ENCODE measurements at places on chromosomes 1 and 21.

DNA sequence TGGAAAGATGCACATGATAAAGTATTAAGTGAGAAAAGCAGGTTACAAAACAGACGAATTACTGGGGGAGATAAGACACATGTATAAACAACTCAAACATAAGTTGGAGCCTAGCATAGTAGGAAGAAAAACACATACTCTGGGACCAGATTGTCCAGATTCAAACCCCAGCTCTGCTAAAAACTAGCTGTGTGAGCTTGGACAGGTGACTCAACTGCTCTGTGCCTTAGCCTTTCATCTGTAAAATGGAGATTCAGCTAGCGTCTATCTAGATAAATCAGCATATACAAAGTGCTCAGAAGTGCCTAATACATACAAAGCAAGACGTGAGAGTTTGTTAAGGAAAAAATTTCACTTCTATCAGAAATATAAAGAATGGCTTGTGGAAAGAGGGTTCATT is 254.0 kb upstream of the POU3F1 start:
- DNase-seq = no peak

GRCh38 chr1:6262555-6263420 is 1.9 kb upstream of the GPR153 start:
- DNase-seq = no peak

DNA sequence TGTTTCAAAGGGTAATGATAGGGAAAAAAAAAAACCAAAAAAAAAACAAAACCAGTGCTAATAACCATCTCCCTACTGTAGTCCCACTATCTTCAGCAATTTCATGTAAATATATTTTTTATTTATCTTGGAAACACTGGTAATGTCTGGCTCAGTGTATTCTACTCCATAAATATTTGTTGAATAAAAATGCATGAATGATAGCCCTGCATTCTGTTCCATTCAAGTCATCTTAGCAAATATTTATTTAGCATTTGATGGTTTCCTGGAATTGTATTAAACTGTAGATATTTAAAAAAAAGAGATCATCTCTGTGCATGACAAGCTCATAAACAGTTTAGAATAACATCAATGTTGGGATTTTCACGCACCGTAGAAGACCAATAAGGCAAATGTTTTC is 24.2 kb downstream of the IL23R start:
- no peak for DNase-seq

DNA sequence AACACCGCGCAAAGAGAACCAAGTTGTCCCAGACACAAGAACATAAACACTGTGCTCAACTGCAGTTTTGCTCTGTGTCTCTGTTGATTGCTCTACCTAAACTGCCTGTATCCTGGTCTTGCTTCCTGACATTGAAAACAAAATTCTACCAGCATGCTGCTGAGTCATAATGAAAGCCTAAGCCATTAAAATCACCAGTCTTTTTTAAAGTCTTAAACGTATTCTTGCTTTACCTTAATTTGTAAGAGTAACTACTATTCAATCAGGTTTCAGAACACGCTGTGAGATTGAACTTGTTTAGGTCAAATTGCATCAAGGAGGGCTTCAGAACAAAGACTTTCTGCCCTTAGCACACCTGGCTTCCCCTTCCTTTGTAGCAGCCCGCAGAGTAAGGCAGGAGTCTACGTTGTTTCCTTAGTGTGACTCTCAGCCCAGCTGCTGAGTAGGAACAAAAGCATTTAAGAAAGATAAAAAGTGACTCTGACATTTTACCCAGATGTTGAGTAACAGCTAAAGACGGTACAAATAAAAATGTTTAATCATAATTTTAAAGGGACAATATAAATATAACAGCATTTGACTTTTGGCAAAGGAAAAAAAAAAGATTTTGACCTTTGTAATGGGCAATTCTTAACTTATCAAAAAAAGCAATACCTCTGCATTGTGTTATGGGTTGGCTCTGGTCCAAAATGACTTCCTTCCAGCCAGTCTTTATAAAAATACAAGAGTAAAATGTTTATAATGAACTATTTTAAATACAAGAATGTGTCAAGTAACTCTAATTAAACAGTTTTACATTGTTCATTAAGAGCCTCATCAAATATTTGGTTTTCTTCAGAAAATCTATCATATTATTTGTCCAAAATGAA is 186.9 kb upstream of the ADGRL4 start:
- no peak for DNase-seq

GRCh38 chr1:34865981-34866761 is 6.6 kb upstream of the SMIM12 start:
- peak; percentile 93 for DNase-seq

DNA sequence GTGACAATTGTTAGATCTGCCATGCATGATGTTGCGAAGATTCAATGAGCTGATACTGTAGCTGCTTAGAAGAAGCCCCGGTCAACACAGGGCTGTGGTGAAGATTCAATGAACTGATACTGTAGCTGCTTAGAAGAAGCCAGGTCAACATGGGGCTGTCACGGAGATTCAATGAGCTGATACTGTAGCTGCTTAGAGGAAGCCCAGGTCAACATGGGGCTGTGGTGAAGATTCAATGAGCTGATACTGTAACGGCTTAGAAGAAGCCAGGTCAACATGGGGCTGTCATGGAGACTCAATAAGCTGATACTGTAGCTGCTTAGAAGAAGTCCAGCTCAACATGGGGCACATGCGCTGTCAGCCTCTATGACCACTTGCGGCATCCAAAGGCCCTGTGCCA is 18.8 kb upstream of the BACE2 start:
- DNase-seq = no peak

GRCh38 chr1:118306851-118307250 is 121.8 kb upstream of the SPAG17 start:
- no peak for DNase-seq
